Left colon (tissue), 2 donors: ENCODE measurements at places on chromosomes 1 and 21.

DNA sequence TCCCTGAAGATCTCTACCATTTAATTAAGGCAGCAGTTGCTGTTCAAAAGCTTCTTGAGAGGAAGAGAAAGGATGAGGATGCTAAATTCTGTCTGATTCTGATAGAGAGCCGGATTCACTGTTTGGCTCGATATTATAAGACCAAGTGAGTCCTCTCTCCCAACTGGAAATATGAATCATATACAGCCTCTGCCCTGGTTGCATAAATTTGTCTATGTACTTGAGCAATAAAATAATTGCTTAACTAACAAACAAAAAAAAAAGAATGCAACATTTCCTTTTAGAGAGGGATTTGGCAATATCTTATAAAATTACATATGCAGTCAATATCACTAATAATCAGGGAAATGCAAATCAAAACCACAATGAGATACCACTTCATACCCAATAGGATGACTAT is 26.8 kb downstream of the ALDH9A1 start:
- DNase-seq: no peak

GRCh38 chr1:89962024-89962741 is 32.7 kb upstream of the ZNF326 start:
- DNase-seq: no peak

- DNase-seq: no peak
Measured at GRCh38 chr21:44900559-44901251, 20.0 kb downstream of the ITGB2 start.

DNA sequence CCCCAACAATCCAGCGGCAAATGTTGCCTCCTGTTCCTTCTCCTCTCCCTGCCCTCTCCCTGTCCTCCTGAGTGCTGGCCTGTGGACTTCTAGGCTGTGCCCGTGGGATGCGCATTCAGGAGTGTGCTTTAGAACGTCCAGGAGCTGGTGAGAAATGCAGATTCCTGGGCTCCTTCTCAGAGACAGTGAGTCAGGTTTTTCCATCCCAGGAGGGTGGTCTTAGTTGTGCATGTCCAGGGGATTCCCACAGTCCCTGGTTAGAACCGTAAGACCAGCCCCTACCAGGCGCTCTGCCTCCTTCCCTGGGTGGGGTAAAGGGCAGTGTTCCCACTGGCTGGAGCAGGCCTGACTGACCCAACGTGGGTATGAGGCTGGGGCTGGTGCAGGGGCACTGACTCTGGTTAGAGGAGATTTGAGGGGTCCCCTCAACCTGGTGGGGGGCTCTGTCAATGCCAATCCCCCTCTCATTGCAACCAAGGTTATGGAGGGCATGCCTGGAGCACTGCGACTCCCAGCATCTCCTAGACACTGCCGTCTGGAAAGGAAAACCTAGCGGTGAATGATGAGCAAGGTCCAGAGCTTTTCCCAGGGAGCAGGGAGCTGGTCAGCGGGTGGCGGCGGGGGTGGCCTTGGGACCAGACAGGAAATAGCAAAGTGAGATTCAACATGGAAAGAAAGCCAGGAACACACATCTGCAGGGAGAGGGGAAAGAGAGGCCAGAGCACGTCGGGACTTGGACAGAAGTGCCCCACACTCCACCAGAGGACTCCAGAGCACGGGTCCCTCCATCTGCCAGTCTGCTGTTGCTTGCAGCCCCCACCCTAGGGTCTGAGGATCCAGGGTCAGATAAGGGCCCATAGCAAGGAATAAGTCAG is 38.5 kb downstream of the HSPG2 start:
- no peak for DNase-seq

DNA sequence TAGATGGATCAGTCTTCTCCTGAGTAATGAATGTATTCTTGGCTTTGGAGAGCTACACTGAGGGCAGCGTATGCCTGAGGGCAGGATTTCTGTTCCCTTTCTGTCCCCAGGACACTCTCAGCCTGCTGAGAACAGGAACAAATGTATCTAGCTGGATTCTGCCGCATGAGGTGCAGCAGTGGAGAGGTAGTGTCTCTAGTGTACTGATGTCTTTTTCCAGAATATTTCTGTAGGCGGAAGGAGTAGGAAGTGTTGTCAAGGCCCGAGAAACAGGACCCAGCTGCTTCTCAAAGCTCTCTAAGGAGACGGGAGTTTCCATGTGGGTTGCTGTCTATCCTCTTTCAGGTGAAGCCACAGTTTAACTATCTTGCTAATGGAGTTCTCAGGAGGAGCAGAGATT is 65.5 kb downstream of the MT1HL1 start:
- no peak for DNase-seq

GRCh38 chr1:225461533-225462428 is 33.9 kb upstream of the LBR start:
- DNase-seq: no peak

- no peak for DNase-seq
Measured at GRCh38 chr1:228393811-228394570, 12.6 kb downstream of the TRIM11 start.

DNA sequence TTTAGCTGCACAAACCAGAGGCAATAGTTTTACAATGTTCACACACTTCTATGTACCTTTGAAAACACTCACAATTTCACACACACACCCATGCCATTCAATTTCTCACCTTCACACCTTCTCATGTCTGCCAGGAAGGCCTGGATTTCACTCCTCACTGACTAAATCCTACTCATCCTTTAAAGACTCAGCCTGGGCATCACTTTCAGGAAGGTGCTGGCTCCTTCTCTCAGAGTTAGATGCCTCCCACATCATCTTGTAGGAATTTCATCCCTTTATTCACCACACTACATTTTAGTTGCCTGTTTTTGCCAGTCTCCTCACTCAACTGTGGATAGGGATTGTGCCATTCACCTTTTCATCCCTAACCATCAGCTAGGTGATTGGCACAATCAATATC is 2.3 kb downstream of the IL20 start:
- no peak for DNase-seq
